ENCODE measurements at places on chromosomes 7 and 10.

GRCh38 chr10:50579491-50580261, 44.1 kb downstream of the SGMS1 start:
- DNase-seq: no peak

GRCh38 chr10:74026428-74027015, 28.6 kb downstream of the VCL start:
- no peak for DNase-seq

- no peak for DNase-seq
Measured at GRCh38 chr10:126369125-126369710, 19.1 kb downstream of the ADAM12 start.

GRCh38 chr7:34451923-34452322, 206.1 kb upstream of the NPSR1 start:
- no peak for DNase-seq

DNA sequence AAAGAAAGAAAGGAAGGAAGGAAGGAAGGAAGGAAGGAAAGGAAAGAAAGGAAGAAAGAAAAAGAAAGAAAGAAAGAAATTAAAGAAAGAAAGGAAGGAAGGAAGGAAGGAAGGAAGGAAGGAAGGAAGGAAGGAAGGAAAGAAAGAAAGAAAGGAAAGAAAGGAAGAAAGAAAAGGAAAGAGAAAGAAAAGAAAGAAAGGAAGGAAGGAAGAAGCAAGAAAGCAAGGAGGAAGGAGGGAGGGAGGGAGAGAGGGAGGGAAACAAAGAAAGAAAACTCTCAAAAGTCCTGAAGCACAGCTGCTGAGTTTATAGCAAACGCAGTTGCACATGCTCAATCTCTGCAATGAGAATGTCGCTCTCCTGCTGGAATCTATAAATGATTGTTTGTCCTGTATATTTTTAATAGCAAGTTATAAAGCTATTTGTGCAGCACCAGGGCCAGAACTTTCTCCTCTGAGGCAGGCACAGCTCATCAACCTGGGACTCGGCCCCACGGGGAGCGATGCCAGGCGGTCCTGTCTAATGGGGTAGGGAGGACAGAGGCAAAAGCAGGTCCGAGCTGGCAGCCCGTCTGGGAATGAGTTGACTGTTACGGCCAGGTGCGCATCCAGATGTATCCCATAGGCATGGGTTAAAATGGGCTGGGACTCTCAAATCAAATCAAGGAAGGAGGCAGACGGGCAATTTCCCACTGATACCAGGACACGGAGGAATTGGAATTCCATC, 118.0 kb upstream of the PFKP start:
- no peak for DNase-seq

DNA sequence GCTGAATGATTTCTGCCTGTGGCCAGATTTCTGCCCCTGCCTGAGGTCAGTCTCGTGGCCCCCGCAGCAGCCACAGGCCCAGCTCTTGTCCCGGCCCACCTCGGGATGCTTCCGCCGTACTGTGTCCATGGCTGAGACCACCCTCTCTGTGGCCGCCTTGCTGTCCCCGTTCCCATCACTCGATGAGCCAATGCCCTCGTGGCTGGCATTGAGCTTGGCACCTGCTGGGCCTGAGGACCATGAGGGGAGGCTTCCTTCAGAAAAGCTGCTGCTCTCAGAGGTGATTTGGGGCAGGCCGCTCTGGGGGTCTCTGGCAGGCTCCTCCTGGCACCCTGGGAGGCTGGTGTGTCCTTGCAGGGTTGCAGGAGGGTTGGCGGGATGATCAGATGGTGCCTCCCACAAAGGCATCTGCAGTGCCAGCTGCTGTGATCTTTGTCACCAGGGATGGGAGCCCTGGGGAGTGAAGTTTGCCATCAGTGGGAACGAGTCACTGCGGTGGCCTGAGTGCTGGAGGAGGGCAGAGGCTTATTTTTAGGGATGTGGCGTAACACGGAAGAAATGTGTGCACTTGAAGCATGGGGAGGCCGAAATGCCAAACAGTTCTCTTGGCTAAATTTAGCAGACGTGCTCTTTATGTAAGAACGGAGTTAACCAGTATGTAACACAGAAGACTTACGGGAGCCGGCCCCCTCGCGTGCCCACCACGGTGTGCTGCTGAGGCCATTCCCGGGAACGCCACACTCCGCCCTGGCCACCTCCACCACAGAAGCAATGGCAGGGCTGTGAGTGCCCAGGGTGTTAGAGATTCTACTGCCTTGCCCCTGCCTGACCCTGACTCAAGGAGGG, 47.7 kb downstream of the VIPR2 start:
- DNase-seq: no peak

GRCh38 chr10:29880856-29881255, 178.5 kb downstream of the JCAD start:
- DNase-seq: no peak

GRCh38 chr7:106063024-106063423, 49.1 kb downstream of the SYPL1 start:
- no peak for DNase-seq

DNA sequence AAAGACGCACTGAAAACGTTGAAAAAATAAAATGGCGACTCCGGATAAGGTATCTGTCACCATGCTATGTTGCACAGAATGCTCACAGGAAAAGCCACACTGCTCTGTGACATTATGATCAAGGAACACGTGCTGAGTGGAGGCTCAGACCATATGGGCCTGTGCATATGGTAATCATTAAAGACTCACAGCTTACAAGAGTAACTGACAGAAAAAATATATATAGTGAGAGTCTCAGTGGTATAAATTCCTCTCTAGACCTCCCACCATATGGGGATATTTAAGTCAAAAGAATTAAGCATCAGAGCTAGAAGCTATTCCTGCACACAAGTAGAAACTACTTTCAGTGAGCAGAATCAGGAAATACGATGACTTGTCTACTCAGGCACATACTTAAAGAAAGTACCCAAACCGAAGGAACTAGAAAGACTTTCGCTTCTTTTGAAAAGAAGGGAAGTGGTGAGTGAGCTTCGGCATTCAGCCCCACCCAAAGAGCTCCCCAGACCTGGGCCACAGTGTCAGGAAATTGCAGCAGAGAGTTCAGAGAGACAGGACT, 65.1 kb upstream of the MPP7 start:
- no peak for DNase-seq

DNA sequence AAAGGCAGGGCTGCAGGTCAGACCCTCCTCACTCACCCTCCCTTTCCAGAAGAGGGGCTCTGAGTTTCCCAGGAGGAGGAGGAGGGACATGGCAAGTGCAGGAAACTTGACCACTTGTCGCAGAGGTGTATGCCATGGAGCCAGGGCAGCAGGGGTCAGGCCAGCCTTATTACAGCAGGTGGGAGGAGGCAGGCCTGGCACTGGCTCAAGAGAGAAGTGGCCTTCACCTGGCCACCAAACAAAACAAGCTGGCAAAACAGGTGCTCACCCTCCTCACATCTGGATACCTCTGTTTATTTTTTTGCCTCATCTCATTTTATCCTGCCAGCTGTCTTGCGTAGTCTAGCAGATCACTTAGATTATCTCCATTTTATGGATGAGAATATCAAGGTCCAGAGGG, 12.5 kb downstream of the COL13A1 start:
- DNase-seq: no peak

DNA sequence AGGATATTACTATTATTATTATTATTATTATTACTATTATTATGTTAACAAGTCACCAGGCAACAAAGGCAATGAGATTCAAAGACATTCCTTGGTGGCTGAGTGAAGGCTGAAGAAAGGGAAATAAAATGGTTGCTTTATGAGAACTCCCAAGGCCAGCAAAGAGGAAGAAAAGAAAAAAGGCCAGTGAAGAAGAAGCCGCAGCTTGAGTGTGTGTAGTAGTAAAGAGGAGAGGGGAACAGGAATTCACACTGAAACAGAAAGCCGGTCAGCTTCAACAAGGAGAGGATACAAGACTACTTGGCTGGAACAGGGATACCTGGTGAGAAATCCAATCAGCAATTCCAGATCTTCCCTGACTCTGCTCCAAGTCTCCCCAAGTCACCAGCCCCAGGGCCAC, 42.4 kb downstream of the PLXNA4 start:
- DNase-seq: no peak

GRCh38 chr7:20916311-20916710, 129.6 kb upstream of the SP8 start:
- DNase-seq: no peak

GRCh38 chr10:79347894-79348639, 798 bp downstream of the PPIF start:
- peak; percentile 58 for DNase-seq

GRCh38 chr7:103991406-103991805, 1.9 kb upstream of the RELN start:
- no peak for DNase-seq

DNA sequence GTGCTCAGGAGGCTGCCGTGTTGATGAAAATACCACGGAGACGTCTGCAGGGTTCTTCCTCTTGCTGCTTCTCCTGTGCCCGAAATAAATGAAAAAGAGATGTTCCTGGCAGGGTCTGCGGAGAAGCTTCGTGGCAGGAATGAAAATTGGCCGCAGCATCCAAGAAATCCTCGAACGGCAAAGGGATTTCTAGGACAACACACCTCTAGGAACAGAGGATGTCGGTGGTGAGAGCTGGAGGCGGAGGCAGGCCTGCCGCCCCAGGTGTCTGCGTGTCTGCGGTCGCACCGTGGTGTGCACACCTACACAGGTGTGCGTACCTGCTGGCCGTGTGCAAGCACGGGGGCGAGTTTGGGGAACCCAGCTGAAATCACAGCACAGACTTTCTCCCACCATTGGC, 43.4 kb downstream of the TMEM130 start:
- DNase-seq: no peak

DNA sequence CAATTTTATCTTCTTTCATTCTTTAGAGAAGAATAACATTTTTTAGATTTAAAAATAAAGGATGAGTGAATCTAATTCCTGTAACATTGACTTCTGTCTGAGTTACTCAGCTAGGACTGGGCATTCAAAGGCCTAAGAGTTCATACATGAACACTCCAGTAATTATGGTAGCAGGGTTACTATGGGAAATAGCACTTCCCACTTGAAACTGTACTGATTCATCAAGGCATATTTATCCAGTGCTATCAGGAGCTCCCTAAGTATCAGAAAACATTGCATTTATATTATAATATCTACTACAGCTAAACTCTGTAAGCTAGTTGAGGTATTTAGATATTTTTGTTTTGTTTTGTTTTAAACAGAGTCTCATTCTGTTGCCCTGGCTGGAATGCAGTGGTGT, 41.8 kb downstream of the NDUFB2 start:
- no peak for DNase-seq

DNA sequence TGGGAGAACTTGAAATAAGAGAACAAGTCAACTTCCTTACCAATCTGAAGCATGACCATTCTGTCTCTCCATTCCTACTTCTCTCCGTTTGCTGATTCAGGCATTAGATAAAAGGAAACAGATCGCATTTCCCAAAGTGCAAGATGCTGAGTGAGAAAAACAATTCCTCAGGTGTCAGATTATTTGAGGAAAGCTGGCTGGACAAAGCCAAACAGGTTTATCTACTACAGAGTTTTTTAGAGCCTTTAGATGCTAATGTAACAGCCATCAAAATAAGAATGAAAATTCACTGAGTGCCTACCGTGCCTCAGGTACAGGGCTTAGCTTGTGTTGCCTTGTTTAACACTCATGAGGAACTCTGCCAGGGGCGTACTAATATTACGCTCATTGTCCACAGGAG, 135.9 kb upstream of the MBL2 start:
- DNase-seq: no peak

GRCh38 chr10:43674553-43675210, 26.0 kb upstream of the ZNF32 start:
- peak; percentile 3 for DNase-seq

All from NCI-H1417 (cell line).